Natural killer cell (primary cell): ENCODE measurements at places on chromosomes 6 and 20.

GRCh38 chr20:21105429-21106170, 558 bp downstream of the LINC00237 start:
- peak; percentile 44 for DNase-seq

DNA sequence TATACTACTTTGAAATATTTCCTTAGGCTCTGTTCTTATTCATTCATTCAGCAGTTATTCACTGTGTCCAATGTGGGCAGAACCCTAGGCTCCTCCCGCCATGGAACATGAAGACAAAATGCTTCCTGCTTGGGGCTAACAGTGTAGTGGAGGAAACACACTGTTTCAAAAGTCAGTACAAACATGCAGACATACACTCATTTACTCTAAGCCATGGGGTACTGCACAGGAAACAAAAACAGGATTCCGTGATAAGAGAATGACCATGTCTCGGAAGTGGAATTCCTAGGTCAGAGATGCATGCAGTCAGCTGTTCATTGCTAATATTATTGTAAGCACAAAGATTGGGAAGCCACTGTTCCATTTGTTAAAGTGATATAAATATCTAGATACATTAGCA, 18.4 kb upstream of the FAM209A start:
- DNase-seq, result no peak

DNA sequence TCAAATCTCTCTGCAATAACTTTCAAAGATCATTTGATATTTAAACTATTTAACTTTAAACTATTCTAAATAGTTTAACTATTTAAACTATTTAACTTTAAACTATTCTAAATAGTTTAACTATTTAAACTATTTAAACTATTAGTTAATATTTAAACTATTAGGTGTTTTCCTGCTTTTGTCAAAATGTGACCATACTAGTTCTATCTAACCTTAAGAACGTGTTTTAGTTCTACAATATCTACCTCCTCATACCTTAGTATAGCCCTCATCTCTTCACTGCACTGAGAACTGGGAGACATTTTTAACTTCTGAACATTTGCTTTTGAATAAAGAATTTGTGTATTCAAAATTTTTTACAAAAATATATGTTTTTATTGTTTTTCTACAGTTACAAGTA, 429.1 kb downstream of the ADGRB3 start:
- no peak for DNase-seq

DNA sequence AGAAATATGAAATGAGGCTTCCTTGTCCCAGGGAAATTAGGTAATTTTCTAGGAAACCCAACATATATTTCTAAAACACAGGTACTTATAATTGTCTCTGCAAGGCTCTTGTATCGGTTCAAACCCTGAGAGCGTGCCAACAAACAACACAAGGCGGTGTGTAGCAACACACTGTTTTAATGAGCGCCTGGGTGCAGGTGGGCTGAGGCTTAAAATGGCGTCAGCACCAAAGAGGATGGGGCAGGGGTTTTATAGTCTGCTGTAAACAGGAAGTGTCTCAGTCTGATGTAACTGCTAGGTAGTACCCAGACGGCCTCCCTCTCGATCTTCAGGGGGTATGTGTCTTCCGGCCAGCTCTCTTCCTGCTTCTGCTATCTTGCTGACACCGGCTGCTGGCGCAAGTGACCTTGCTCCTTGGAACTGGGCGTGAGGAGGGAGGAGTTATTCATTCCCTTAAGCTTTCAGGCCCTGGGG, 69.7 kb downstream of the EPB41L2 start:
- no peak for DNase-seq

DNA sequence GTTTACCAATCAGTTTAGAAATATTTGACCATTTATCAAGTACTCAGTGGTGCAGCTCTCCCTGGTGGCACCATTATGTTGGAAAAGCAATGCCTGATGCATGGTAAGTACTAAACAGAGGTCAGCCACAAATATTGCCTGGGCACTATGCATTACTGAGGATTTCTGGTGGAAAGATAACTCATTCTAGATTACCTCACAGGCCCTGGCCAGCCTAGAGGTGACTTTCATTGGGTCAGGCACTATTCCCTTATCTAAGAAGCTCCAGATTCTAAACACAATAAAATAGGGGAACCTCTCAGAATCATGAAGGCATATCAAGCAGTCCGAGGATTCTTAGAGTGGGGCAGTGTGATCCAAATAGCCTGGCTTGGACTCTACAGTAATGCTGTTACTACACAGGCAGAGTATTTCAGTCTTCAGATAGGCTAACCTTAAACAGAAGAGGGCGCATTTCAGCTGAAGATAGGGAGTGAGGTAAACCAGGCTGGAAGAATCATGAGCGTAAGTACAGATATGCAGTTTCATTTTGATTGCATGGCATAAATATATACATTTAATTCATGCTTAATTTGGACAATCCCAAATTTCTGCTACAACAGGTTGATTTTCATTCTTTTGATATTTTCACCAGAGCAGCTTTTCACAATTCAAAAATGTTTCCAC, 12.1 kb downstream of the LGSN start:
- DNase-seq, result no peak

DNA sequence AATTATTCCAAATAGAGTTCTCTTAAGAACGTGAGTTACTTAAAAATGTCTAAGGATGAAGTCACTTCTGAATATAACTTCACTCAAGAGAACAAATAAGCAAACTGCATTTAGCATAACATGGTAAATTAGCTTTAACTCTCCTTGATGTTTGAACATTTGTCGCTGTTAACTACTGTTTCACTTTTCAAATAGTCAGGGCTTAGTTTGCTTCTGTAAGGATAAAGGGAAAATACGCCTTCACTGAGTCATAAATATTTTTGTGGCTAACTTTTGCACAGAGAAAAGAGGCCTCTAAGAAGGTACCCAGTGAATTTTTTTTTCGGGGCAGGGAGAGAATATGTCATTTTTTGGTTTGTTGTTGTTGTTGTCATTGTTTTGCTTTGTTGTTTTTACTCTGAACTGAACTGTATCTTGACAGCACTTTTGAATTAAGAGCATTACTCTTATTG, 8.1 kb downstream of the PTPN1 start:
- DNase-seq, result peak; percentile 49

GRCh38 chr6:15481390-15482291, 181.2 kb downstream of the DTNBP1 start:
- peak; percentile 27 for DNase-seq

- DNase-seq, result no peak
These were observed 696.7 kb downstream of the RNF144B start for GRCh38 chr6:19083801-19084200.

DNA sequence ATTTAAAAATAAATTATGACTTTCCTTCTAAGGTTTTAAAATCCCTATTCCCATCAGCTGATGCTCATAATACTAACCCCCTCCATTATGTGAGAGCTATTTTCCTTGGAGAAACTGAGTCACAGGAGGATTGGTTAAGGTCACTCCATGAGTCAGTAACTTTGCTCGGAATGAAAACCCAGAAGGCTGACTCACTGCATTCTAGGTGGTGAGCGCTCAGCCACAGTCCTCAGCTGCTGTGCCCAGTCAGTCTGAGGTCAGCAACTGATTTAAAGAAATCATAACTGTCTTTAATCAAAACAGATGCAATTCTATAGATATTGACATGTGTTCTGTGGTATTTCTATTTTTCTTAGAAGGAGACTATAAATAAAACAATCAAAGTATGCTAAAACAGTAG, 359.2 kb downstream of the GJA1 start:
- no peak for DNase-seq

DNA sequence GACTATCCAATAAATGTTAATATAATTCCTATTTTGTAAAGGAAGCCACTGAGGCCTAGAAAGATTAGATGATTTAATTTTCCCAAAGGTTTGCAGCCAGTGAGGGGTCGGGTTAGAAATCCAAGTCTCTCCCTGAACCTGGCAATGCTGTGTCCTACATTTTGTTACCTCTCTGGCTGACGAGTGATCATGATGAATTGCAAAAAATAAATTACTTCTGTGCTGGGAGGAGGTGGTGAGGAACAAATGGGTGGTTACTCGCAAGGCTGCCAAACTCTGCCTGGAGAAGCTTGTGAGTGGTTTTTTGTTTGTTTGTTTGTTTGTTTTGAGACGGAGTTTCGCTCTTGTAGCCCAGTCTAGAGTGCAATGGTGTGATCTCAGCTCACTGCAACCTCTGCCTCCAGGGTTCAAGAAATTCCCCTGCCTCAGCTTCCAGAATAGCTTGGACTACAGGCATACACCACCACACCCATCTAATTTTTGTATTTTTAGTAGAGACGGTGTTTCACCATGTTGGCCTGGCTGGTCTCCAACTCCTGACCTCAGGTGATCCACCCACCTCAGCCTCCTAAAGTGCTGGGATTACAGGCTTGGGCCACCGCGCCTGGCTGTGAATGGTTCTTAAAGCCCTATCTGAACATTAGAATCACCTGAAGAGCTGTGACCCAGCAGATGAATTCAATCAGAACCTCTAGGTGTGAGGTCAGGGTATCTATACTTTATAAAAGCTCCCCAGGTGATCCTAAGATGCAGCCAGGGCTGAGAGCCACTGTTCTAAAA, 20.2 kb upstream of the TBC1D7 start:
- no peak for DNase-seq

DNA sequence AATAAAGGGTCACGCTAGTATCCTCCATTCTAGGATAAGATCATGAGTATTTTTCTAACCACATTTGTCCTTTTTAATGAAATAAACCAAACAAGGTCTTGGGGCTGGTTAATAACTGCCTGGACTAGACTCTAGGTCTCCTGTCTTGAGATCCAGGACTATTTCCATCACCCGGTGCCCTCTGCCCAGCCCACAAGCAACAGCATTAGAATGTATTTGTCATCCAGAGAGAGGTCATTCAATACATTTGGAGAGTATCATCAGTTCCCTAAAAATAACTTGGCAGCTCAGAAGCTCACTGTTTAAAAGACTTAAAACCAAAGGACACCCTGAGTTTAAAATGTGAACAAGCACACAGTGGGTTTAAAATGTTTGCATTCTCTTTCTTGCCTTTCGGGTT, 4.4 kb upstream of the RBM24 start:
- DNase-seq, result no peak

DNA sequence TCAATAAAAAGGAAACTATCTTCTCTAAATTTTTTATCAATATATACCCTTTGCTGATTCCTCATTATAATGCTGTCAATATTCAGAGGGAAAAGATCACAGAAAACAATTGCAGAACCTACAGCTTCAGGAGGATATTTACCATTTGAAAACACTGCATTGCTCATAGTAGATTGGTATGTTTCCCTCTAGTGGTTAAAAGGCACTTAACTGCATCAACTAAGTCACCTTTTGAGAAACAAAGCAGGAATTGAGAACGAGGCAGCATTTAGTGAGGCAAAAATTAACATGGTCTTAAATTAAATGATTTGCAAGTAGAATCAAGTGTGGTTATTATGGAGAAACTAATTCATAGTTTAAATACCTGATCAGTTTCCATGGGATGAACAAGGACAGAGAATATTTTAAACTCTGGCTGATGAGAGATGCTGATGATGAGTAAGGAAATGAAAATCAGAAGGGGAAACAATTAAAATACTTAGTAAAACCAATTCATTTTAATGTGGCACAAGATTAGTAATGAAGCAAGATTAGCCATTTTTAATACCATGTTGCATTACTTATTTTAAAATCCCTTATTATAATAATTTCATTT, 642.1 kb downstream of the EPHA7 start:
- DNase-seq, result no peak
